ENCODE measurements at places on chromosomes 12 and 14.

DNA sequence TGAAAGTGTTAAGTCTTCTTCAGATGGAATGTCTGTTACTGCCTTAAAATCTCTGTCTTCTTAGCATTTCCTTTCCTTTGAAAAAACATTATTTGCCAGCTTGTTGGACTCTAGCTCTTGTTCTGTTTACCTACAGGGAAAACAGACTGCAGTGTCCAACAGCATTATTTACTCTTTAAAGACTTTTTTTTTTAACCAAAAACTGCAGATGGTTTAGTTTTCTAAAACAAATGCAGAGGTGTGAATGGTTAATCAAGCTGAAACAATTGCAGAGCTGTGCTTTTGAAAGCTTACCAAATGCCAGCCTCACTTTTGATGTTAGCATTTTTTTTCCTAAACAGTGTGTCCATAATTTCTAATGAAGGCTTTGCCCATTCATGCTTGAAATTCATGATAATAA, 323.3 kb downstream of the TMEM117 start:
- no peak for DNase-seq

DNA sequence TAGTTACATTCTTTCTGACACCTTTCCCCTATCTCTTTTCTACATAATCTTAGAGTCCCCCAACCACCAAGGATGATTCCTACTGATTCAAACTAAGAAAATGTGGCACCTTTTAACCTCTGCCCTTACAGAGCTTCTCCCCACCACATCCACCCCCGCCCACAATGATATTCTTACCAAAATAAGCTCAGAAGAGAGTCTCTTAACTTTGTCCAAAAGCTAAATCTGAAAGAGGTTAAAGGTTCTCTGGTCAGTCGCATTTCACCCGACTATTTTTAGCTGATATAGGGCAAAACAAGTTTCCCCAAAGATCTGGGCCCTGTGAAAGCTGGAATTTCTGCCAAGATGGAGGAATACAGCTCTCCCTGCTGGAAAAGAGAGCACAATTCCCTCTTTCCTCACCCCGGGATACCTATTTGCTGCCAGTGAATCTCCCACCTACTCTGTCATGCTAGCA, 128.6 kb downstream of the ZFP36L1 start:
- no peak for DNase-seq

GRCh38 chr14:102928412-102929240, 6.2 kb downstream of the AMN start:
- no peak for DNase-seq

DNA sequence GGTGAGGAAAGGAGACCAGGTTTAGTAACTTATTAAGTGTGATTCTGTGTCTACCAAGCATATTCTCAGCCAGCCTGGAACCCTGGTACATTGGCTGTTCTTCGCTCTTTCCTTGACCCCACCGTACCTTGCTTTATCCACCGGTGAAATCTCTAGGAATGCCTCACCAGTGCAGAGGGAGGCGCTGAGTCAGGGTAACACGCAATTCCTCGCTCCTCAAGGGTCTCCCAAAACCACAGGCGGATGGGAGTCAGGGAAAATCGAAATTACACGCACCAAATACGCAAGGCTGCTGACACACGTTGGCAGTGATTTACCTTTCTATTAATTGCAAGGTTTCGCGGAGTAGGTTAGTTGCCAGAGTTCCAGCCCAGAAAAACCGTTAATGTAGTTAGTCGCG, 845 bp downstream of the L3HYPDH start:
- peak; percentile 68 for DNase-seq

GRCh38 chr14:105192866-105193731, 12.0 kb upstream of the NUDT14 start:
- no peak for DNase-seq

- DNase-seq = peak; percentile 75
Observed at GRCh38 chr12:21451529-21451928, 14.1 kb downstream of the PYROXD1 start.

- DNase-seq = no peak
Observed at GRCh38 chr12:124766727-124767065, 97.0 kb downstream of the SCARB1 start.

- DNase-seq = no peak
Observed at GRCh38 chr12:47394070-47394469, 311.8 kb downstream of the RPAP3 start.

DNA sequence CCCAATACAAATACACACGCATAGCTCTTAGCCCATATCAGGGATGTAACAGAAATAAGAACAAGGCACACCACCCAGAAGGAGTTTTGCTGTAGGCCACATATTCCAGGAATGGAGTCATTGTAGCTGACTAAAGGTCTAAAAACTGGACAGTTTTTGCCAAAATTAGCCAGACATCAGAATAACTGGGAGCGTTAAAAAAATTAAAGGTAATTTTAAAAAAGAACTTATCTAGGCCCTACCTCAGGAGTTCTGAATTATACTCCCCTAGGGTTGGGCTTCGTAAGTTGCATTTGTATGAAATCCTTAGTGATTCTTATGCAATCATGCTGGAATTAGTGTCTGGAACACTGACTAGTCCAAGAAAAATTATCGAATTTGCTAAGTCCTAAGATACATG, 987.7 kb downstream of the GALC start:
- no peak for DNase-seq

GRCh38 chr12:40192704-40193255, 32.0 kb upstream of the LRRK2 start:
- no peak for DNase-seq

GRCh38 chr14:74985028-74985310, 17.8 kb upstream of the EIF2B2 start:
- DNase-seq = no peak

DNA sequence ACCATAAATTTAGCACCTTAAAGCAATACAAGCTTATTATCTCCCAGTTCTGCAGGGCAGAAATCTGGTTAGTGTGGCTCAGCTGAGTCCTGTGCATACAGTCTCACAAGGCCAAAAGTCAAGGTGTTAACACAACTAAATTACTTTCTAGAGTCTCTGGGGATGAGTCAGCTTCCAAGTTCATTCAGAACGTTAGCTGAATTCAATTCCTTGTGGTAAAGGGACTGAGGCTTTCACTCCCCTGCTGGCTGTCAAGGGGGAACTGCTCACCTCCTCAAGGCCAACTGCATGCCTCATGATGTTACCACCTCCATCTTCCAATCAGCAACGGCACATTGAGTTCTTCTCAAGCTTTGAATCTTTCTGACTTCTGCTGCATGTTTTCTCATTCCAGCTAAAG, 27.6 kb downstream of the EML5 start:
- DNase-seq = peak; percentile 38
